ENCODE measurements at places on chromosomes 16 and 17.

- DNase-seq, result no peak
Measured at GRCh38 chr16:1214719-1215118, 10.3 kb downstream of the TPSG1 start.

GRCh38 chr17:50536683-50537646 is 4.4 kb downstream of the EPN3 start:
- DNase-seq, result no peak

GRCh38 chr16:52090080-52090479 is 456.9 kb downstream of the TOX3 start:
- DNase-seq, result no peak

GRCh38 chr17:29514792-29515191 is 52.0 kb downstream of the ABHD15 start:
- DNase-seq, result no peak

DNA sequence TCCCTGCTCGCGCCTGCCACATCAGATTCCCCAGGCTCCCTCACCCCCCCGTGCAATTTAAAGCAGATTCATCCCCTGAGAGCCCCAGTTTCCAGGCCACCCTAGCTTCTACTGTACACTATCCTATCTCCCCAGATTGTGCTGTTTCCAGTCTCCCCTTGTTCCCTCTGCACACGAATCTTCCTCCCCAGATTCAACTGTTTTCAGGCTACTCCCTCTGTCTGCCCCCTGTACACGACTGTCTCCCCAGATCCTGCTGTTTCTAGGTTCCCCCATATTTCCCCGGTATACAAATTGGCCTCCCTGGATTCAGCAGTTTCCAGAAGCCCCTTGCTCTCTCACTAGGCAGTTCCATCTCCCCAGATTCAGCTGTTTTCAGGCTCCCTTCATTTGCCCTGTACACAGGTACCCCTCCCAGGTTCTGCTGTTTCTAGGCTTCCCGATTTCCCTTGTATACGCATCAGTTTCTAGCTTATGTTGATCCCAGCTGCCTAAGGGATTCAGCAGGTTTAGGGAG is 22.9 kb downstream of the COPZ2 start:
- DNase-seq, result no peak

DNA sequence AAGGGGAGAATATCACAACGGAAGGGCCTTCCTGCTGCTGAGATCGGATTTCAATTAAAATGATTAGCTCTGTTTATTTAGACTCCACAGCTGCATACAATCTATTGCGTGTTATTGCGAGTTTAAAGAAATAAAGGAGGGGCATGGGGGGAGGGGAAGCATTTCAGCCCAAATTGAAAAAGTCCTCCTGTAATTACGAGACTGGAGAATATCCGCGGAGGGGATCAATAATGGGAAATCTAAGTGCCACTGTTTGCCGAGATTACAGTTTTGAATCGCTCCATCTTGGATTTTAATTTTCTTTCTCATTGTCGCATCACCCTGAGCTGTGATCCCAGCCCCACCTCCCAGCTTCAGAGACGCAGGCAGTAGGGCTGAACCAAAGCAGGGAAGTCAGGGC is 15.7 kb upstream of the RPL38 start:
- no peak for DNase-seq

DNA sequence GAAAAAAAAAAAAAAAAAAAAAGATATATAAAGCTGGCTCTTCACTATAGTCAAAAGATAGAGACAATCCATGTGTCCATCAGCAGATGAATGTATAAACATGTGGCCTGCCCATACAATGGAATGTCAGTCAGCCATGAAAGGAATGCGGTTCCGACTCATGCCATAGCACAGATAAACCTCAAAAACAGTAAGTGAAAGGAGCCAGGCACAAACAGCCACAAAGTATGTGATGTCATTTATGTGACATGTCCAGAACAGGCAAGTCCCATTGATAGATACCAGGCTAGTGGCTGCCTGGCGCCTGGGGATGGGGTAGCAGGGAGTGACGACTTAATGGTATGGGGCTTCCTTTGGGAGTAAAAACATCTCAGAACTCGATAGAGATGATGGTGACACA is 155.7 kb downstream of the CMIP start:
- no peak for DNase-seq

GRCh38 chr17:214881-215331 is 33.5 kb upstream of the DOC2B start:
- DNase-seq, result no peak

DNA sequence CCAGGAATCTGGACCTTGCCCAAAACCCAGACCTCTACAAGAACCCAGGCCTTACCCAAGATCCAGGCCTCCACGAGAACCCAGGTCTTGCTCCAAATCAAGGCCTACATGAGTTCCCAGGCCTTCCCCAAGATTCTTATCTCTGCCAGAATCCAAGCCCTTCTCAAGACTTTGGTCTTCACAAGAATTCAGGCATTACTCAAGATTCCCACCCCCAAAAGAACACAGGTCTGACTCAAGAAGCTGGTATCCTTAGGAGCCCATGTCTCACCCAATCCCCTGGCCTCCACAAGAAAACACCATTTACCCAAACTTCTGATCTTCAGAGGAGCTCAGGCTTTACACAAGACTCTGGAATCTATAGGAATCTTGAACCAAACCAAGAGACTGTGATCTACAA is 2.6 kb downstream of the SPEM3 start:
- no peak for DNase-seq

GRCh38 chr17:48163809-48164208 is 56.2 kb downstream of the SNX11 start:
- no peak for DNase-seq

- DNase-seq, result no peak
Measured at GRCh38 chr16:4350365-4350786, 745 bp downstream of the PAM16 start.

DNA sequence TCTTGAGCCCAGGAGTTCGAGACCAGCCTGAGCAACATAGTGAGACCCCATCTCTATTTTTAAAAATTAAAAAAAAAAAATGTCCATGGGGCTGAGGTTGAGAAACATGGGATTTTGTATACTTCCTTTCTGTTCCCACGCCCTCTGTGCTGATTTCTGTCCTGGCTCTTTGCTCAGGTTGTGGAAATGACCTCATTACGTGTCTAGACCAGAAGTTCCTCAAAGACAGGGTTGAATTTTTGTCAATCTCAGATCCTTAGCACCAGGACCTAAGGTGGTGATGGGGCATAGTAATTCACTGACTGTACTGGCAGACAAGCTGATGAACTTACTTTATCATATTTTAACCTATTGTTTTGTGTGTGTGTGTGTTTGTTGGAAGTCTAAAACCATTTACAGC is 11.2 kb upstream of the HNF1B start:
- no peak for DNase-seq

DNA sequence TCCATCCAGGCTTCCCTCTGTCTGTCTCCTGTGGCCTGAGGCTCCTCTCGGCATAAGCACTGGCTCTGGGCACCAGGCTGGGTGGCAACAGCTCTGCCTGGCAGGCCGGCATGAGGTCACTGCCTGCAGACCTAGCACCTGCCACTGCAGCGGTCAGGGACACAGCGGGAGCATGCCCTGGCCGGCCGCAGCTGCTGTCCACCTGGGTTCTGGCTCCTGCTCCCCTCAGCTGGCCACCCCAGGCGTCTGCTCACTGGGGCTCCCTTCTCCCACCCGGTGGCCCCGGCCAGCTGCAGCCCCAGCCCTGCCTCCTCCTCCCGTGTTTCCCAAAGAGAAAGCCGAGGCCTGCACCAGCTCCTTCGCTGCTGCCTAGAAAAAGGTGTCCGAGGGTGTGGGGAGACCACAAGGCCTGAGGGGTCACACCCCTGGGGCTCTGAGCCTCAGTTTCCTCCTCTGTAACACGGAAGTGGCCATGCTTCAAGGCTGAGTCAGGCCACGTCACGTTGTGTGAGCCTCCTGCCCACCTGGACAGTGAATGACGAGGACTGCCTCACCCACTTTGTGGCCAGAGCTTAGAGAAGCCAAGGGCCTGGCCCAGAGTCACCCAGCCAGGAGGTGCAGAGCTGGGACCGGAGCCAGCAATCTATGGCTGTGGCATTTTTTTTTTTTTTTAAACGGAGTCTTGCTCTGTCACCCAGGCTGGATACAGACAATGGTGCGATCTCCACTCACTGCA is 6.7 kb downstream of the NTHL1 start:
- DNase-seq, result no peak

DNA sequence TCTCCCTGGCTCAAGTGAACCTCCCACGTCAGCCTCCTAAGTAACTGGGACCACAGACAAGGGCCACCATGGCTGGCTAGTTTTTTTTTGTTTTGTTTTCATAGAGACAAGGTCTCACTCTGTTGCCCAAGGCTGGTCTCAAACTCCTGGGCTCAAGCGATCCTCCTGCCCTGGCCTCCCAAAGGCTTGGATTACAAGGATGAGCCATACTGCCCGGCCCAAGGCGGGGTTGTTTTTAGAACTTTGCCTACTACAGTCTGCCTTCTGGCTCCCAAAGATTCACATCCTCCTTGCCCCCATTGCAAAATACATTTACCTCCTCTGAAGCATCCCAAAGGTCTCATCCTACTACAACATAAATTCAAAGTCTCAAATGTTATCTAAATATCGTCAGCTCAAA is 49.5 kb upstream of the PHOSPHO1 start:
- no peak for DNase-seq

- no peak for DNase-seq
Measured at GRCh38 chr17:82874011-82874835, 34.4 kb upstream of the ZNF750 start.

DNA sequence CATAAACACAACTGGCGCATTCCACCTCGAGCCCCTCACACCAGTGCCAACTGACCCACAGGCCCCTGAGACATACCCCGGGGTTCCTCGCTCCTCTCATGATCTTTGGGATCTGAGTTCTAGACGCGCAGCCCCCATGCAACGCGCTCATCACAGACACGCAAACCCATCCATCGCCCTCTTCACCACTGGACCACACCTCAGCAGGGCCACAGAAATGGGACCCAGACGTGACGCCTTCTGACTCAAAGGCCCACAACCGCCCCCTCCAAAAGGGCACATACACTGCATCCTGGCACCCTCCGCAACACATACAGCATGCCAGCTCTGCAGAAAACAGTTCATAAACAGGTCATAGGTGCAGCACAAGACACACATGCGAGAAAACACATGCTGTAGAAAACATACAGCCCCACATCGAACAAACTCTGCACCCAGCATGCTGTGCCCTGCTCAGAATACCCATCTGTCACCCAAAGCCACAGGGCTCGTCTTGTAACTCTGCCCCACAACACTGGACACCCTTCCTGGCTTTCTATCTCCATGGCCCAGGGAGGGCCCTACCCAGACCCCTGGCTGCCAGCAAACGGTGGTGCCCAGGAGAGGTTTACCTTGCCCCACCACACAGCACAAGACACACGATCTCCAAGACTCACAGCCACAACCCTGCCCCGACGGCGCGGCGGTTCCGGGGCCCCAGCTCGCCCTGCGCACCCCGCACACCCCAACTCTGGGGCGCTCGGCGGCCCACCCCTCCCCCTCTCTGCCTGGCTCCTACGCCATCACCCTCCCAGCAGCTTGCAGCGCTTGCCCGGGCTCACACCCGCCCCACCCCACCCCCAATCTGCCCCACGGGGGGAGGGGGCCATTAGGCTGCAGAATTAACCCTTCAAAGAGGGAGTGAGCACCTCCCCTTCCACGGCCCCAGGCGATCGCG is 887 bp downstream of the ZBTB4 start:
- DNase-seq, result no peak

GRCh38 chr17:37710344-37710886 is 34.4 kb downstream of the HNF1B start:
- DNase-seq, result no peak

DNA sequence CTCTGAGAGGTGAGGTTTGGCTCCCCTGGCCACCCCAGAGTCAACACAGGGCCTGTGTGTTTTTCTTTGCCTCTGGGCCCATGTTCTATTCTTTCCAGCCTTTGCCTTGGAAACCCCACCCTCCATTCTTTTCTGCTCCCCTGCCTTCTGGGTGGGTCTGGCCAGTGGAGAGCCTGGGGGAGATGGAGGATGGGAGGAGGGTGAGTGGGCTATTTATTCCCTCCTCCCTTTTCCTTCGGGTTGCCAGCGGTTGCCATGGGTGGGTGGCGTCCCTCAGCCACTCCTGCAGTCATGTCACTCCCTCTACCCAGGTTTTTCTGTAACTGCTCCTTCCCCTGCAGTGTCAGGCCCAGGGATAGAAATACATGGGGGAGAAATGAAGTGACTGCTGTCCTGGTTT is 15.5 kb downstream of the CMIP start:
- DNase-seq, result no peak

DNA sequence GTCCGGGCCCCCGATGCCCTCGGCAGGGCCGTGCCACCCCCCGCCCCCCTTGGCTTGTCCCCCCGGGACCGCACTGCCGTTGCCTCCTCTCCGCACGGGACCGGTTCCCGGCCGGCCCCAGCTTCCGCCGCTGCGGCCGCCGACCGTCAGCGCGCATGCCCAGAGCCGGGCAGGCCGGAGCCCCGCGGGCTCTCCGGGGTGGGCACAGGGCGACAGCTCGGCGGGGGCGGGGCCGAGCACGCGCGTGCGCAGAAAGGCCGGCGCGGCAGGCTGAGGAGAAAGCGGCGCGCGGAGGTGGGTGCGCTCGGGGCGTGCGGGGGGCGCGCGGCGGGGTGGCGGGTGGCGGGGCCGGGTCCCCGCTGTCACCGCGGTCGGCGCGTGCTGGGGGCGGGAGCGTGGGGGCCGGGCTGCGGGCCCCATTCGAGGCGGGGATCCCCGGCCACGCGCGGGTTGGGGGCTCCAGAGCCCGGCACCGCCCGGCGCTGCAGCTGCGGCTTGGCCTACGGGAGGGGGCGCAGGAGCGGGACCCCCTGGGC is at the start of gene TBC1D24:
TSS of gene TBC1D24 (plus strand) at position 251 of the 536 bp plus-strand sequence. CDS start 21,022 bp downstream, outside the sequence.
- peak; percentile 88 for DNase-seq

DNA sequence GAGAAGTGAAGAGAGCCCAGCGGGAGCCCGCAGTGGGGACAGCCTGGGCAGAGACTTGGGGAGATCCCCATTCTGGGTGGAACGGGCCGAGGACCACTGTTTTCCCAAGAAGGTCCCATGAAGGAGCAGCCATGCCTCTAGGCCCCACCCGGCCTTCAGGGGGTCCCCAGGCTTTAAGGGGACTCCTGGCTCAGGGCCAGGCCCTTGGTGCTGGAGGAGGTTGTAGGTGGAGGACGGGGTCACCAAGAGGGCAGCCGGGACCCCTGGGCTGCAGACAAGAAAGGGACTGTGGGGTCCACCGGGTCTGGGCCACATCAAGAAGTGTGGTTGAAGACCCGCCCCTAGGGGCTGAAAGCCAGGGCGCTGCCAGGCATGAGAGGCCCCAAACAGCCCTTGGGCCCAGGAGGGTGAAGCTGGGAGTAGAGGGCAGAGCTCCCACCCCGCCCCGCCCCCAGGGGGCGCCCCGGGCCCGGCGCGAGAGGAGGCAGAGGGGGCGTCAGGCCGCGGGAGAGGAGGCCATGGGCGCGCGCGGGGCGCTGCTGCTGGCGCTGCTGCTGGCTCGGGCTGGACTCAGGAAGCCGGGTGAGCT is at the start of gene PRSS21:
TSS of gene PRSS21 (plus strand) at position 487 of the 589 bp plus-strand sequence. CDS start at position 519, 32 bp downstream.
- no peak for DNase-seq
